LNCaP clone FGC (cell line): ENCODE measurements at places on chromosomes 1 and 21.
A peak's percentile ranks its signal among the peaks of the same experiment; 100 is the strongest.

DNA sequence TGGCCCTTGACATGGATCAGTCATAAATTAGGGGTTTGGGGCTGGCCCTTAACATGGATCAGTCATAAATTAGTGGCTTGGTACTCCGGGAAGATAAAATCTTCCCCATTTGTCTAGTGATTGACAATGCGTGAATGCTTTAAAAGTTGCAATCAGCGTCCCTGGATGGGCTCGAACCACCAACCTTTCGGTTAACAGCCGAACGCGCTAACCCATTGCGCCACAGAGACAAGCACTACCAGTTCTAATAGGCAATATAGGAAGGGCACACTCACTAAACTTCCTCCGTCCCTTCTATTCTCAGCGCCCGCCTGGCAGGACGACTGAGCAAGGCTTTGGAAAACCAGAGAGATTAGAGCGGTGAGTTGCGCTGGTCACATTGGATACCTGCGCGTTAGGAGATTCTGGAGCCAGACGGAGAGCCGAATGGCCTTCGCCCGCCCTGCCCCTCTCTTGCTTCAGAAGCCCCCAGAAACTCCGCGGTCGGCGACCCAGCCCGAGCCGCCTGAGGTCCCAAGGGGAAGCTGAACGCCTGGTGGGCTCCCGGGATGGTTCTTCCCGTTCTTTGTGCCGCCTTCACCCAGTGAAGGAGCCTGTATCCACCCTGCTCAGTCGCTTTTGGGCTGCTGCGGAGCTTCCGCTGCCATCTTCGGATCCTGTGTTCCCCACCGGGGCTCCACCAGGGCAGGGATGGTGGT, 235.9 kb downstream of the FAM72C start:
- peak; percentile 74 for DNase-seq

DNA sequence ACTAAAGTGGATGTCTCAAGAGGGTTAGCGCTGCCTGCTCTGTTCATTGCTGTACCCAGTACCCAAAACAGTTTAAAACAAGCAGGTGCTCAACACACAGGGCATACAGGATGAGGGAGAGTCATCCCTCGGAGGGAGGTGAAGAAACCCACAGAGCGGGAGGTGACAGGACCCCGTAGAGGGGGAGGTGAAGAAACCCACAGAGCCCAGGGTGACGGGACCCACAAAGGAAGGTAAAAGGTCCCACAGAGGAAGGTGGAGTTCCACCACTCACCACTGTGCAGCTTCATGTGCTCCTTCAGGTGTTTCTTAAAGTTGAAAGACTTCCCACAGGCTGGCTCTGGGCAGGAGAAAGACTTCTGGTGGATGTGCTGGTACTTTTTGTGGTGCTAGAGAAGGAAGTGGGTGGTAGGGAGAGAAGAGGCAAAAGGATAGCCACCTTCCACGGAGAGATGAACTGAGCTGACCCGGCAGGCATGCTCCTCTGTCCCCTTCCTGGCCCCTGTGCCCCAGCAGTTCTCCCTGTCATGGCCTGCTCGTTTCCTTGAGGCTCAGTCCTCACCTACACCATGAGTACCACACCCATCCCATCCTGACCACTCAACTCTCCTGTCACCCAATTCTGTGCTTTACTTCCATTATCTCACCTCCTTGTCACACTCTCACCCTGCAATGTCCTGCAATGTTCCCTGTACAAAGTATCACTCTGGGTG, 5.1 kb downstream of the ZNF692 start:
- no peak for DNase-seq

GRCh38 chr21:36846631-36847030, 119.8 kb downstream of the HLCS start:
- peak; percentile 37 for DNase-seq

DNA sequence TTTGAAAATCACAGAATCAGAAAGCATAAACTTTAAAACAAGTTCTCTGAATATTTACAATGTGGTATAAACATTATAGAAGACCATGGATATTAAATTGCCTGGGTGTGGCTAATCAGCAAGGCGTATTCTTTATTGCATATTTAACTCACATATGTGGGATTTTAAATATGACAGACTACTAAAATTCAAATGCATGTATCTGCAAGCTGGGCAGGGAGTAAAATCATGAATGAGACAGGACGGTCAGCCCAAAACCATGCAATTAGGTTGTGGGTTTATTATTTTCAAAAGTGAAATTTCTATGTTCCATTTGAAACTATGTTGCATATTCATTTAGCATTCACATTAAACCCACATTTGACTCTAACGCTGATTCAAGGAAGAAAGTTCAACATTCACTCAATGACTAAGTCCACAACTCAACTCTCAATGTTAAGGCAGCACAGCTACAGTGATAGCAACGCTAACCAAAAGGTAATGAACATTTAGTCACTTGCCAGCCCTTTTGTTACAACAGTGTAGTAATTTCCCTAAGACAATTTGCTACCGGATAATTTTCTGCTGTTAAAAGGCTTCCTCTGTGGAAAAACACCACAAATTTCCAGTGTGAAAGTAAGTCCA, 6.3 kb upstream of the SYNJ1 start:
- DNase-seq, result no peak
